GM23338 (cell line): ENCODE measurements at places on chromosomes 4 and X. TPM values are rescaled to one million over a fixed set of nuclear protein-coding genes. Genes with fewer than 3 reads are reported as not detected.

FAM9C gene
- 0.08 and 0.19 TPM in 2 replicates for polyA plus RNA-seq

CORIN gene
- 0.40 TPM in 1 of 2 replicates, not detected in the other for polyA plus RNA-seq

NR3C2 gene
- polyA plus RNA-seq: 1.1 and 1.2 TPM in 2 replicates

LPAR4 gene
- polyA plus RNA-seq: 13.0 and 14.1 TPM in 2 replicates

PRDM8 gene
- polyA plus RNA-seq: 0.16 TPM in 1 of 2 replicates, not detected in the other

HAND2 gene
- 0.15 TPM in 1 of 2 replicates, not detected in the other for polyA plus RNA-seq

ALB gene
- polyA plus RNA-seq: not detected in 2 replicates

GABRA4 gene
- 0.61 and 1.9 TPM in 2 replicates for polyA plus RNA-seq

F11 gene
- 0.74 TPM in 1 of 2 replicates, not detected in the other for polyA plus RNA-seq

AMBN gene
- not detected in 2 replicates for polyA plus RNA-seq

ERAS gene
- polyA plus RNA-seq: 1.7 and 2.4 TPM in 2 replicates

MXRA5 gene
- 0.45 and 0.52 TPM in 2 replicates for polyA plus RNA-seq

SNCA gene
- polyA plus RNA-seq: 26.3 and 31.1 TPM in 2 replicates

CABS1 gene
- polyA plus RNA-seq: not detected in 2 replicates

PDE6B gene
- polyA plus RNA-seq: 3.3 and 3.4 TPM in 2 replicates

PGAM4 gene
- polyA plus RNA-seq: not detected in 2 replicates

FSTL5 gene
- 0.06 and 0.10 TPM in 2 replicates for polyA plus RNA-seq

TIGD4 gene
- 1.3 and 1.6 TPM in 2 replicates for polyA plus RNA-seq

GAGE12E gene
- not detected in 2 replicates for polyA plus RNA-seq

LNX1 gene
- polyA plus RNA-seq: 5.0 and 6.4 TPM in 2 replicates

PPP2R2C gene
- 0.77 and 1.3 TPM in 2 replicates for polyA plus RNA-seq

HEPH gene
- polyA plus RNA-seq: 9.7 and 10.1 TPM in 2 replicates

BEX1 gene
- polyA plus RNA-seq: 142 and 157 TPM in 2 replicates

SPATA4 gene
- not detected in 2 replicates for polyA plus RNA-seq

FRG2 gene
- polyA plus RNA-seq: not detected in 2 replicates

GAGE2A gene
- polyA plus RNA-seq: 0.63 TPM in 1 of 2 replicates, not detected in the other

ADGRL3 gene
- 9.0 and 9.7 TPM in 2 replicates for polyA plus RNA-seq

FAM241A gene
- 0.58 and 0.66 TPM in 2 replicates for polyA plus RNA-seq

HSD17B13 gene
- polyA plus RNA-seq: 0.15 TPM in 1 of 2 replicates, not detected in the other

ATP11C gene
- polyA plus RNA-seq: 44.0 and 45.7 TPM in 2 replicates
